CD8-positive, alpha-beta memory T cell (primary cell): ENCODE measurements at places on chromosomes 11 and 22. TPM values are rescaled to one million over a fixed set of nuclear protein-coding genes. Genes with fewer than 3 reads are reported as not detected.

DNA sequence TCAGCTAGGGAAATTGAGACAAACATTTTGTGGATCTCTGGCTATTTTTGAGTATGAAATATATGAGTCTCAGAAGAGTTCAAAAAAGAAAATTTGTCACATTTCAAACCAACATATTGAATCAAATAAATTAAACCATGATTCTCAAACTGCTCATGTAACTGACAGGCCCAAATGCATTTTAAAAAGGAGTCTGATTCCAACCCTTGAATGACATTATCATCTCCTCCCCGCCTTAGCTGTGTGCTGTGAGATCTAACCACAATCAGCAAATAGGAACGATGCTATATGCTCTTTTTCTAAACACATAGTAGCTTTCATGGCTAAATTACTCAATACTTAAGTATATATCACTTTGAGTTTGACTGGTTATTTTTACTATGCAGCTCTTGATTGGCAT, 57.1 kb downstream of the EFCAB6 start:
- DNase-seq, result no peak

- DNase-seq, result no peak
Observed at GRCh38 chr11:64021757-64022093, 14.0 kb upstream of the FLRT1 start.

The C11orf91 gene
- not detected for total RNA-seq

The KCNJ5 gene
- total RNA-seq, result 0.04 TPM

The CCDC89 gene
- 0.20 TPM for total RNA-seq

The TLCD5 gene
- 1.5 TPM for total RNA-seq

DNA sequence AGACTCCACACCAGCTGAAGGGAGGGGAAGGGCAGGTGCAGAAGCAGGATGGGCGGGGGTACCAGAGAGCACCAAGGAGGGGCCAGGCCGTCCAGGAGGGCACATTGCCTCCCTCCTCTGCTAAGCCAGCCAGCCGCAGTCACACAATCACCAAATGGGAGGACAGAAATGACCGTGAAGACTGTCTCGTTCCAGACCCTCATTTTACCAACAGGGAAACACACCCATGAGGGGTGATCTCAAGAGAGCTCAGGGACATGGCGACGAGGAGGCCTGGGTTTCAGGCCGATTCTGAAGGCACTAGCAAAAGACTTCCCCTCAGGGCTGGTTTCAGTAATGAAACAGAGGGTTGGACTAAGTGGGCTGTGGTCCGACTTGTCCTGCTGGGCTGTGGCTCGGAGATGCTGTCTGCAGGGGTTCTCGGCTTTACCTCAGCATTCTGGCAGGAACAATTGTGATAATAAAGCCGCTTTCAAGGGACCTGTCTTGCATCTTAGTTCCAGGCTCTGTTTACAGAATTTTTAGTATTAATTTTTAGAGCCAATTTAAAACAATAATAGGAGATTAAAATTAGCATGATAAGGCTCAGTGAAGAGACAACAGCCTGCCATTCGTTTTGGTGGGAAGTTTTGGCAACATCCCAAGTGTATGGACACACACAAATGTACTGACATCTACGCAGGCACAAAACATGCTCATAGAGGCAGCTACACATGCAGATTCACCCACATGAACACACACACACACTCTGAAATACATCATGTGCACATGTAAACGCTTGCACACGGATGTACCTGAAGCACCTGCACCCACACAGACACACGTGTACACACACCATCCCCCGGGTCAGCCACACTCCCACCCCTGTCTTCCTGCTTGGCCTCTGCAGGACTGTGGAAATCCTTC, 2.0 kb upstream of the B3GAT1 start:
- DNase-seq, result no peak

GRCh38 chr11:84524422-84525051, 1102.6 kb downstream of the DLG2 start:
- no peak for DNase-seq

The MSANTD4 gene
- 17.2 TPM for total RNA-seq

The SLC22A6 gene
- total RNA-seq, result not detected

The HBG1 gene
- total RNA-seq, result not detected

DNA sequence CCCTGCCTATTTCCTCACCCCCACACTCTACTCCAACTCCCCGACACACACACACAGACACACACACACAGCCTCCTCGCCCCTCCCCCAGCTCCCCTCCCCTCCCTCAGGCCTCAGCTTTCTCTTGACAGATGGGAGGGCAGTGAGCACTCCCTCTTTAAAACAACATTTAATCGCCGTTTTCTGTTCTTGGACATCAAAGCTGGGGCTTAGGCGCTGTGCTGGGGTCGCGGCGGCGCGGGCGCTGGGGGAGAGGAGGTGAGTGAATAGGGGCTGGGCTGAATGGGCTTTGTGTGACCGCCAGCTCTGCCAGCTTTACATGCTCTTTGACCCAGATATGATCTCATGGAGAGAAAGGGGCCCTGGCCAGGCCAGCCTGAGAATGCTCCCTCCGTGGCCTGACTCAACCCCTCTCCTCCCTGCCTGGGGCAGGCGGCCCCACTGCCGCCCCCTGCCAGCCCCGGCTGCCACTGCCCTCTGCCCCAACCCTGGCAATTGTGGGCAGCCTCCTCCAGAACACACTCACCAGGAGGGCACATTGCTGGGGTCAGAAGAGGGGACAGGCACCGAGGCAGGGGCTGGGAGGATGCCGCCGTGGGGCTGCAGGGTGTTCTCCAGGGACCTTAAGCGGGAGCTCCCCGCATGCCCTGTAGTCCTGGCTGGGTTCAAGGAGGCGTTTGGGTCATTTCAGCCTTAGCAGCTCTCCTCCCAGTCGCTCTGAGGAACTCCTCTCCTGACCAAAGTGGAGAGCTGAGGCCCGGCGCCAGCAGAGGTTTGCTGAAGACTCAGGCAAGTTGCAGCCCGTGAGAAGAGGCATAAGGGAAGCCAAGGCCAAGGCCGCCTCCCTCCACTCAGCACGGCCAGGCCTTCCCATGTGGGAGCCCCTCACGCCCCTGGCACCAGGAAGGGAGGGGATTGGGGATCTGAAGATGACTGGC, 38.3 kb upstream of the NNMT start:
- no peak for DNase-seq

DNA sequence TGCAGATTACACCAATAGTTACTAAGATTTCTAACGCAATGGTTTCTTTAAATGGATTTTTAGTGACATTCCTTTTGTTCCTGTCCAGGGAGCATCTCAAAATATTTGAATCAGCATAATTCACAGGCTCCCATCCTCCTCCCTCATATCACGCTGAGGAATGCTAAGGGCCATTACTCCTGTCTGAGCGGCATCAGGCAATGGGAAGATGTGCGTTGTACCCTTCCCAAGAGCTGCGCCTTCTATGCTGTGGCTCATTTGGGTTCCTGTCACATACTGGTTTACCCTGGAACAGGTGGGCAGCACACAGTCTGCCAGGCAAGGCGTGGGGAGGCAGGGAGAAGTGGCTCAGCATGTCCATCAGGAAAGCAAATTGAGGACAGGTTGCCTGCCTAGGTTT, 121.9 kb downstream of the DBX1 start:
- DNase-seq, result no peak

DNA sequence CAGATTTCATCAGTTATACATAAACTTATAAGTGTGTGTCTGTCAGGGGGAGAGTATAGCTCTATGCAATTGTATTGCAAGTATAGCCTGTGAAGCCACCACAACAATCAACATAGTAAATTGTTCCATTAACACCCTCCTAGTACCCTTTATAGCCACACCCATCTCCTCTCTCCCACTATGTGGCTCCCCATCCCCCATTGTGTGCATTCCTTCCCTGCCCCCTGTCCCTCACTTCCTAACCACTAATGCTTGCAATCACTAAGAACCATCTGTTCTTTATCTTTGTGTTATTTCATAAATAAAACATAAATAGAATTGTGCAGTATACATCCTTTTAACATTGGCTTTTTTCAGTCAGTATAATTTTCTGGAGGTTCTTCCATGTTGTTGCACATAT, 83.1 kb upstream of the SLC5A12 start:
- DNase-seq, result no peak

The PGA4 gene
- not detected for total RNA-seq

The ZNF70 gene
- 3.4 TPM for total RNA-seq

GRCh38 chr22:41417622-41418390, 28.8 kb downstream of the TOB2 start:
- no peak for DNase-seq

- no peak for DNase-seq
Observed at GRCh38 chr11:2548596-2548995, 103.8 kb downstream of the KCNQ1 start.

DNA sequence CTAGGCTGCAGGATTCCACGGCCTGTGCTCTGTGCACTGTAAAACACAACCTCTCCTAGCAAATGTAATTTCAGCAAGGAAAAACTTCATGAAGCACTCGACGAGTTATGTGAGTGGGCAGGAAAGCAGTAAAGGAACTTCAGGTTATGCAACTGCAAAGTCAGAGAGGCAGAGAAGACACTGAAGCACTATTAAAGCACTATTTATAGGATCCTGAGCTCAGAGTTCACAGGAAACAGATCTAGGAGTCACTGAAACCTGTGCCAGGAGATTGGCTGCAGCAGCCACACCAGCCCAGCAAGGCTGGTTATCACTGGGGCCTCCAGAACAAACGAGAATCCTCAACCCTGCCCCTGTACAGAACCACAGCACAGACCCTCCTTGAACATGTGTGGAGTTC, 2.5 kb downstream of the SMIM35 start:
- DNase-seq, result no peak

The ALKBH3 gene
- total RNA-seq, result 51.1 TPM

GRCh38 chr11:75773595-75774353, 5.2 kb downstream of the DGAT2 start:
- no peak for DNase-seq

DNA sequence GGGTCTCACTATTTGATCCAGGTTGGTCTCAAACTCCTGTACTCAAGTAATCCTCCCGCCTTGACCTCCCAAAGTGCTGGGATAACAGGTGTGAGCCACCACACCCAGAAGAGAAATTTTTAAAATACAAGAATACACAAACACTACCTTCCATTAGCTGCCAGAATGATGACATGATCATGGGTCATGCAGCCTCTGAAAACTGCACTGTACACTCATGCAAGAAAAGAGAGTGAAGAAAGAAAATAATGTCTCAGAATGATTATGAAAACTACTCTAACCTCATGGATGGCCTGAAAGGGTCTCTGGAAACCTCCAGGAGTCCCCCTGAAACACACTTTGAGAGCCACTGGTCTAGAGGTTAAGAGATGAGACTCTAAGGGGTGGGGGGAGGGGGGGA, 18.8 kb downstream of the VPS37C start:
- DNase-seq, result no peak

DNA sequence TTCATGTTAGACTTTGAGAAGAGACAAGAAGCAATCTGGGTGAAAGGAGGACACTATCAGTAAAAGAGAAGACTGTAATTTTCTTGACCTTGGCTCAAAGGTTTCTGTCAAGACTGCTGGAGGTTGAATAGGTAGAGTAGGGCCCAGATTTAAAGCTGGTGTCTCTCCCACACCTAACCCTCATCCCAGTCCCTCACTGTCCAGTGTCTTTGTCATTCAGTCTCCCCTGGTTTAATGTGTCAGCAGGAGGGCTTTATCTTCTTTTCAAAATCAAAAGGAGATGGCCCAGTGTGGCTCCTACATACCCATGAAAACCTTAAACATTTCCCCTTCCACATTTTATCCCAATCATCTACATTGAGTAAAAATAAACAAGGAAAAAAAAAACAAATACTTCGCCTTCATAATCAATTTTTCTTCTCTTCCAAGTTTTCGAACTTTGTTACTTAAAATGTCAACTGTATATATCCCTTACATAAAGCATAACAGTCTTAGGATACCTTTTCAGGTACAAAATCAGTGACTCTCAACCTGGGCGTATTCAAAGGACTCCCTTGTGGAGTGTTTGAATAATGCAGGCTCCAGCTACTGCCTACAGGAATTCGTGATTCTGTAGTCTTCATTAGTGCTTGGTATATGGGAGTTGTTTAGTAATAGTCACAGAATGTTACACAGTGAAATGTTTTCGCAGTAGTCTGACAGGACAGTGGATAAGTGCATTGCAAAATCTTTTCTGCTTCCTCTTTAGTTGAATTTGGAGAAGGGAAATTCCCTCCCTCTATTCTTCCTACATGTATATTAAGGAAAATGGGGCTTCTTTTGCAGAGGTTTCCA, 87.2 kb downstream of the FAT3 start:
- no peak for DNase-seq

DNA sequence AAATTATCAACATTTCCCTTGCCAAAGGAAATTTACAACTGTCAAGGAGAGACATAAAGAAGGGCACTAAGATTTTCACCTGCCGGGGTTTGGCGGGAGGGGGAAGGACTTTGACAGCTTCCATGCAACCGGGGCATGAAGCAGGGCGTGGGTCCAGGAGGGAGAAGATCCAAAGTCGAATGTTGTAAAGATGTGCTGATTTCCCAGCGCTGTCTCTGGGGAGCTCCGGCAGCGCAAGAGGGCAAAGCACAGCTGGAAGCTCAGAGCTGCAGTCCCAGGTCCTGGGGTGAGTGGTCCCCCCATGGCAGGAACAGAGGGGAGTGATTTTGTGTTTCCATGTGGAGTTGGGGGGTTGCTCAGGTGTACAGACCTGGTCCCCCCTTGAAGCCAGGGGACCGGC, at the start of gene MS4A10:
Gene MS4A10 (plus strand): TSS at position 198 of the 400 bp plus-strand sequence. CDS start 5,003 bp downstream, outside the sequence.
- DNase-seq, result no peak

The IL18 gene
- total RNA-seq, result not detected

GRCh38 chr11:114158421-114158820, 98.9 kb downstream of the ZBTB16 start:
- DNase-seq, result no peak

DNA sequence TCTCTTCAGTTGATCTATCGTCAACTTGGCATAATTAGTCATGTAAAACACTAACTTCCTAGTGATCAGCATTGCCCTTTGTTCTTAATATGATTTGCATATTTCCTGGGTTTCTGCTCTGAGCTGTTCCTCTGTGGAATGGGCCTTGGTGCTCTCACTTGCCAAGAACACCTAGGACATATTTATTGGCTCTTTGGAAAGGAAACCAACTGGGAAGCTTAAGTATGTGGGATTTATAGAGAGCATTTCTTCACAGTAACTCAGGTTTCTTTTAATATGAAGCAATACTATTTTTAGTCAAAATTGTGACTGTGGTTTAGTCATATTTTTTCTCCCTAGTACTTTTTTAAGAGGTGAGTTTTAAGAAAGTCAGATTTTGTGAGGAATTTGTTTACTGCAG, 28.8 kb downstream of the FAT3 start:
- no peak for DNase-seq

DNA sequence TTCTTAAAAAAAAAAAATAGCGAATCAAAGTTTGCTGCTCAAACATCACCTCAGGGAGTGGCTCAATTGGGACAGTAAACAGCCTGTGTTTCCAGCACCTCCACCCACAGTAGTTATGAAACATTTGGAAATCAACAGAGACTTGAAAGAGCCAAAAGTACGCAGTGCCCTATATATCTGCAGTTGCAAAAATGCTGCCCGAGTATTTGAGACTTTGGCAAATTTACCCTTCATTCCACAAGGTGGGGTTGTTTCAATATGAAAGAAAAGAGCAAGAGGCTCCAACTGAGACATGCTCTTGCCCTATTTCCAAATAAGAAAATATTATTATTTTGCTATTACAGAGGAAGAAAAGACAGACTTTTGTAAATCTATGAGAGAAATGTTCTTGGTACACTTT, 851.1 kb upstream of the RAG2 start:
- DNase-seq, result no peak
